ENCODE measurements at places on chromosomes 6 and 20.
A peak's percentile ranks its signal among the peaks of the same experiment; 100 is the strongest.

- DNase-seq: peak; percentile 25
These were observed 7.6 kb downstream of the CSNK2A1 start for GRCh38 chr20:535958-536357.

DNA sequence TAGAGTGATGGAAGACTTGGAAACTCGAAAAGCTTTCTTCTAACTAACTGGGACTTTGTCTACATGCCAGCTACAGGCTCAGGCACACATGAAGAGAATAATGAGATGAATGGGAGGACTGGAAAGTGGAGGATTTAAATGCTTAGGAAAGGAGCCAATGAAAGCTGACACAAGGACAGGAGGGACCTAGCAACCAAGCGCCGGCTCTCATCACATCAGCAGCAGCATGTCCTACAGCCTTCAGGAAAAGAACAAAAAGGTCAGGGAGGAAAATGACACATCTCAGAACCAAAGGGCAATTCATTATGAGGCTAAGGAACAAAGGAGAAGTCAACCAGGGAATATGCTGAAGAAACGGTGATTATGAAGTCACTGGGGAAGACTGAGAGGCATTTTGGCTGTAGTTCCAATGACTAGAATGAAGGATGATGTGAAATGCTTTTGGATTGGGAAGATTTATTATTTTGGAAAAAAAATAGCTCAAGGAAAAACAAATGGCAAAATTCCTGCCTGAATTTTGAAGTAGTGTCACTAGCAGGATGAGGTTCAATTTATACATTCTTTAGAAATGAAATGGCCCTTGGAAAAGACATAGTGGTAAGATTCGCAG lies 5.7 kb downstream of the BACH2 start:
- no peak for DNase-seq

- no peak for DNase-seq
These were observed 207.6 kb upstream of the FOXA2 start for GRCh38 chr20:22791877-22792525.

DNA sequence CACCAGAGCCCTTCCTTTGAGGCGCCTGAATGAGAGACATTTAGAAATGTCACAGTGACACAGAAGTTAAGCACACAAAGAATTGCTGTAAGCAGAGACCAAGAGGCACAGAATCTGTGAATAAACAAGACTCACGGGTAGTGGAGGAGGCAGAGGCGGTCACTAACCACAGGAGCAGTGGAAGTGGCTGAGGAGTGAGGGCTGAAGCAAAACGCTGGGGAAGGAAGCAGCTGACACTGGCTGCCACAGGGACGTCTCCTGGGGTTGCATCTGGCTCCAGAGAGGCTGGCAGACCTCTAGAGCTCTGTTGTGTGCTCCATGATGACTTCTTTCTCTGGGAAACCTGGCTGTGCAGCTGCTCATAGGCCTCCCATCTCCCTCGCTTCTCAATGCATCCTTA lies 65.0 kb upstream of the SLC2A12 start:
- peak; percentile 79 for DNase-seq

DNA sequence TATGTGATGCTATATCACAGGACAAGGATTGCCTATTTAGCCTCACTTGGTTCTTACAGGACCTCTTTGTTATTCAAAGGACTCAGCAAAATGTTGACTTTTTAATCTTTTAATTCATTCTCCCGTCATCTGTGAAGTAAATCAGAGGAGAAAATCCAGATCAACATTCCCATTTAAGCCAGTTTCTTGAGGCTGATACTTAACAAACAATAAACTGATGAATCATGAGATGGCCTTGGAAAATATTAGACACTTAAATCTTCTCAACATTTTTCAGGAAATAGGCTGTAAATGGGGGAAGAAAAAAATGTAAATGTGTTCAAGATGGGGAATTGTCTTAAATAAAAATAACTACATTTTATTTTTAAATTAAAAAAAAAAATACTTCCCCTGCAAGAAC lies 55.9 kb upstream of the UBR2 start:
- DNase-seq: no peak

DNA sequence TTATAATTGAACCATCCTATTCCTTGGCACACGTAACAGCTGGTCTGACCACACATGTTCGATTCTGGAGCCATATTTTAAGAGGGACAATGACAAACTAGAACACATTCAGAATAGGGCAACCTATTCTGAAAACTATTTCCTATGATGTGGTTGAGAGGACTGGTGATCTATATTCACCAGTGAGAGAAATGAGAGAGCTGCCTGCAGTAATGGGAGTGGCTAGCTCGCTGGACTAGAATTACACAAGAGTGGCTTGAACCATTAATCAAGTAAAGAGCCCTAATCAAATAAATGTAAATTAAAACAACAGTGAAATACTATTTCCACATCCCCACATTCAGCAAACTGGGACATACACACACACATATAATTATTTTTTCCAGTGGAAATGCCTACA lies 55.3 kb upstream of the LY86 start:
- no peak for DNase-seq

DNA sequence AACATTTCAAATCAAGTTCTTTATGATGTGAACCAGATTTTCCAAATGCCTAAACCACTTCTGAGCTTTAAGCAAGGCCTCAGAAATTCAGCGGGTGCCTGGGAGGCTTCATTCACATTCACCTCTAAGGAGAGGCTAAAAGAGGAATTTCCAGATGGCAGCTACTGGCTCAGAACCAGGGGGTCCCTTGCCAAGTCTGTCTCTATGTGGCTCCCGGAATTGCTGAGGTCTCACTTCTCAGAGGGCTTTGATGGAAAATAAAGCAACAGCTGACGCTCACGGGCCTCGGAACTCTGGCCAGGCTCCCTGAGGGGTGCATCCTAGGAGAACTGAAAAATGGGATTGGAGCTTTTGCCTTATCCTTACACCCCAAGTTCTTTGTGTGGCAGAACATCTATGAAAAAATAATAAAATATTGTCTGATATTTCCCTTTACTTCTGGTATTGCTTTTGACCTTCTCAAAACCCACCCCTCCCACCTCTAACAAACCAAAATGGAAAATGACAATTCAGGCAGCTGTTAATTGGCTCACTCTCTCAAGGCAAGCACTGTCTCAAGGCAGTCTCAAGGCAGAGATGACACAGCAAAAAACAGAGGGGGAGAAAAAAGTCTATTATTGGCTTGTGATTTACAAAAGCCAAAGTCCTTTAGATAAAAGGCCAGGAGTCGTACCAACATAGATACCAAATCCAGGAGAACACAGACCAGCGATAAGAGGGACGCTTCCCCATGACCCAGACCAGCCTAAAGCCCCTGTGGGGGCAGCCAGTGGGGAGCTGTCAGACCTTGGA lies 21.8 kb upstream of the LRRN4 start:
- DNase-seq: no peak

GRCh38 chr6:169556758-169557548 lies 144.9 kb downstream of the WDR27 start:
- no peak for DNase-seq

- peak; percentile 56 for DNase-seq
These were observed 1.2 kb downstream of the DUSP22 start for GRCh38 chr6:293193-294174.

DNA sequence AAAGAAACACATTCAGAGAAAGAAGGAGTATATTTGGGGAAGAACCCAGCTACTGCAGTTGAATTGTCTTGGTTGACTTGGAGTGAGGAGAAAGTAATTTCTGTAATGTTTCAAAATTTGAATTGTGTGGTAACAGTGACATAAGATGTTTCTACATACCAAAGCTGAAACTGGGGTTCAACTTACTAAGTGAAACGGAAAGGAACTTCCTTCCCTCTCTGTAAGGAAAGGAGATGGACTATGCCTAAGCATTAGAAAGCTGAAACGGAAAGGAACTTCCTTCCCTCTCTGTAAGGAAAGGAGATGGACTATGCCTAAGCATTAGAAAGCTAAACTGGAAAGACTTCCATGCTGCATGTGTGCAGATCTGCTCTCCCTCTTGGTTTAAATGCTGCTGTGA lies 46.0 kb downstream of the HUS1B start:
- peak; percentile 59 for DNase-seq

DNA sequence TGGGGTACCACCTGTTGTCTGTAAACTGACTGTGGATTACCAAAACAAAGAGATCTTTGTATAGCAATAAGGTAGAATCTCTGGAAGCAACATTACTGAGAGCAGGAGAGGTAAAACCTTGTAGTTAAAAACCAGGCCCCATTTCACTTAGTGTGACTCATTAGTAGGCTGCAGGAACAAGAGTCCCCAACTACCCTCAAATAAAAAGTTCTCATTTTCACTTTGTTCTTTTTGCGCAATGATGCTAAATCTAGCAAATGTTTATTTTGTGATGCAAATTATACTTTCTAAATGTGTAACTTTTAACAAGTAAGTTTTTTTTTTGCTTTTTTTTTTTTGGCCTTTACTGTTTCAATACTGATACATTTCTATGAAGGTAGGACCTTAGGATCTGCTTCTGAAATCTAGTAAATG lies 67.1 kb downstream of the ESF1 start:
- DNase-seq: no peak

DNA sequence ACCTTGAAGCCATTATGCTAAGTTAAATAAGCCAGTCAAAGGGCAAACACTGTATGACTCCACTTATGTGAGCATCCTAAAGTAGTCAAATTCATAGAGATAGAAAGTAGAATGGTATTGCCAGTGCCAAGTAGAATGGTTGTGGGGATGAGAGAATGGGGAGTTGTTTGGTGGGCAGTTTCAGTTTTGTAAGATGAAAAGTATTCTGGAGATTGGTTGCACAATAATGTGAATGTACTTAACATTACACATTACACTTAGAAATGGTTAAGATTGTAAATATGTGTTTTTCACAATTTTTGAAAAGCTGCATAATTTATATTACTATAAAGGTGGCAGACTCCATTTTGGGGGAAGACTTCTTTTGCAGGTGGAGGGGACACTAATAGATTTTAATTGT lies 51.3 kb upstream of the CARMIL1 start:
- no peak for DNase-seq

DNA sequence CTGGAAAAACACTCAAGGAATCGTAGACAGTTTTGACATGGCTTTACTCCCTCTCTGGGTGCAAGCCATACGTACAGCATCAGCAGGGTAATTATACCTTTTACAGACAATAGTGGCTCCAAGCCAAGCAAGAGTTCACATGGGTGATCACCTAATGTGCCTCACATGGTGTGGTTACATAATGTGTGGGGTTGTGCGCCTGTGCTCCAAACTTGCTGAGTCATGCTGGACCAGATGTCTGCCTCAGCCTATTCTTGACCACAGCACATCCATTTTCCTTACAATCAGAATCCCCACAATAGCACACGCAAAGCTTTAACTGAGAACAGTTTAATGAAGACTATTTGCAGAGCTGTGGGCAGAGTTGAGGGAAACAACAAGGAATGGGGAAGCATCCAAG lies 74.5 kb downstream of the ALDH8A1 start:
- no peak for DNase-seq

DNA sequence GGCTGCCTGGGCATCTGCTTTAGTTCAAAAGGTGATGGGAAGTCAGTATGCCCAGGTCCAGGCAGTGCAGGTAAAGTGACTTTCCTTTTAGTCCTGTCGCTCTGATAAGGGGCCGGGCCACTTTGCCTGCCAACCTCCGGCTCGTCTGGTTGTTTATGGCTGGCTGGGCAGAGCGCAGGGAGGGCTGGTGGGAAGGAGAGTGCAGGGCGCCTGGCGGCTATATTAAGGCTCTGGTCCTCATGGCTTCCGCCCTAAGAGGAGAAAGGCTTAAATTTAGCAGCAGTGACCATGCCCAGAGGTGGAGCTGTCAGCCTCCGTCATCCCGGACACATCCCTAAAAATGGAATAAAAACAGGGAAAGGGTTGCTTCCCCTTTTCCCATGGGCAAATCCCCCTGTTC lies 14.6 kb downstream of the GATA5 start:
- DNase-seq: no peak

DNA sequence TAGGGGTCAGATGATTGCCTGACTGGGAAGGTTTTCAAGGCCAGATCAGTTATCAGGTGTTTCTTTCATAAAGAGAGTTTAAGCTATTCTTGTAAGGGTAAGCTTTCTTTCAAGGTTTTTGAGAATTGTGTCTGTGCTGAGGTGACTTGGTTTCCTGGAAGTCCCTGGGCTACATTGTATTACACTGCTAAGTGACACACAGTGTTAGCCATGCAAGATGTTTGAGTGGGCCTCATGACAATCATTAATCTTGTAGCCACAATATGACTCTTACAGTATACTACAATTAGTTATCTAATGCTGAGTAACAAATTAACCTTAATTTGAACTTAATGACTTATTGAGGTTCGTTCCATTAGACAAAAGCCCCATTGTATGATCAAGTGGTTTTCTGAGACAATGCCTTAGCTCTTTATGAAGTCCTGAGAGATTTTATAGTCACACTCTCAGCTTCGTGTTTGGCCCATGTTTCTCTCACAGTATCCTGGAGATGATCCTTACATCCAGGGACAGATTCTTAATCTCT lies 186.7 kb downstream of the RPS12 start:
- no peak for DNase-seq

DNA sequence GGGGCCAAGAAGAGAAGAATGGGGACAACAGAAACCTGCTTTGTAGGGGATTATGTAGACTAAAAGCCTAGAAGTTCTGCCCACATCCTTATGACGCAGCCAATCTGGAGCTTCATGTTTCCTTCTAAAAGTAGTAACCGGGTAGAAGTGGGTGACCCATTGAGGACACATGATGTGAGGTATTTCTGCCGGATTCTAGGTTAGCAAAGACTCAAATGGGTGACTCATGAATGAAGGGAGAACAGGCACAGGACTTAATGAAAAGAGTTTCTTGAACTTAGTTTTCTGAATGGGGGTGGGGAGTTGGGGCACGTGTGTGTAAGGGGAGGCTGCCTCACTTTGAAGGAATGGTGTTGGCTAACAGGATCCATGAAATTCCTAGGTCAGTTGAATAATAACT lies 68.8 kb downstream of the CDS2 start:
- no peak for DNase-seq

- no peak for DNase-seq
These were observed 152.0 kb downstream of the TSHZ2 start for GRCh38 chr20:53124075-53124551.

DNA sequence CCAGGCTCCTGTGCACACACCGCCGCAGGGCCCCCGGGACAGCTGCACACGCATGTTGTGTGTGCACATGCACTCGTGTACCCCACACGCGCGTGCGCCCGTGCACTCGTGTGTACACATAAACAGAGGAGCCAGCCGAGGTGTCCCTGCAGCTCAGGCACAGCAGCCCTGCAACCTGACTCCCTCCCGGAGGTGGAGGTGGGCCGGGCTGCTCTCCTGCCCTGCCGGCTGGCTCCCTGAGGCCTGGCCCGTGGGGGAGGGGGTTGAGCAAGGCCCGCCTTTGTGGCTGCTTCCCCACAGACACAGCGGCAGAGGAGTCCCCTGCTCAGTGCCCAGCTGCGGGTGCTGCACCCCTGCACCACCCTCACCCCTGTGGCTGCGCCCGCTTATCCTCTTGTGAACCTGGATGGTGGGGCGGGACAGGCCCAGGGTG lies 624 bp downstream of the RBBP8NL start:
- DNase-seq: no peak

GRCh38 chr20:17282501-17282900 lies 55.7 kb downstream of the PCSK2 start:
- no peak for DNase-seq

- no peak for DNase-seq
These were observed 560.5 kb downstream of the PKHD1 start for GRCh38 chr6:51526922-51527321.

- DNase-seq: no peak
These were observed 29.2 kb downstream of the SLC35A1 start for GRCh38 chr6:87501809-87502572.

- no peak for DNase-seq
These were observed 146.3 kb downstream of the SOX4 start for GRCh38 chr6:21739838-21740237.

GRCh38 chr6:105733556-105734162 lies 330.8 kb upstream of the PREP start:
- peak; percentile 54 for DNase-seq

Measured in inflammatory macrophage (primary cell).